ENCODE measurements at places on chromosomes 4 and X. TPM values are rescaled to one million over a fixed set of nuclear protein-coding genes. Genes with fewer than 3 reads are reported as not detected.

The GUCY1A1 gene
- not detected for total RNA-seq

The TEX13B gene
- total RNA-seq: not detected

The MAGEB1 gene
- total RNA-seq: not detected

The MAGEC3 gene
- total RNA-seq: not detected

The COL25A1 gene
- total RNA-seq: not detected

The MAGEB17 gene
- not detected for total RNA-seq

The CSN1S1 gene
- not detected for total RNA-seq

The HTN3 gene
- not detected for total RNA-seq

The IL2RG gene
- total RNA-seq: 637 TPM

The CCKAR gene
- not detected for total RNA-seq

The MAMLD1 gene
- total RNA-seq: 5.1 TPM

The RRH gene
- total RNA-seq: 0.23 TPM

The CDX4 gene
- not detected for total RNA-seq

The CHRNA9 gene
- total RNA-seq: not detected

The ZNF711 gene
- total RNA-seq: 0.30 TPM

The GRIA3 gene
- not detected for total RNA-seq

The MAGEA3 gene
- total RNA-seq: not detected

The TMEM35A gene
- not detected for total RNA-seq

The PLK4 gene
- 43.8 TPM for total RNA-seq

The CITED1 gene
- not detected for total RNA-seq

The LRRC66 gene
- total RNA-seq: 0.30 TPM

The SPP1 gene
- 0.20 TPM for total RNA-seq

The NDST4 gene
- total RNA-seq: not detected

The SERTM2 gene
- not detected for total RNA-seq

The PPP1R3F gene
- 9.3 TPM for total RNA-seq

The NAP1L2 gene
- total RNA-seq: 2.6 TPM

The UGT2B11 gene
- total RNA-seq: not detected

The CXCL9 gene
- total RNA-seq: not detected
